ENCODE measurements at places on chromosomes 12 and 14.

- DNase-seq = no peak
Measured at GRCh38 chr12:23350808-23351207, 598.7 kb downstream of the SOX5 start.

- no peak for DNase-seq
Measured at GRCh38 chr12:70645494-70646317, 8.5 kb upstream of the PTPRB start.

DNA sequence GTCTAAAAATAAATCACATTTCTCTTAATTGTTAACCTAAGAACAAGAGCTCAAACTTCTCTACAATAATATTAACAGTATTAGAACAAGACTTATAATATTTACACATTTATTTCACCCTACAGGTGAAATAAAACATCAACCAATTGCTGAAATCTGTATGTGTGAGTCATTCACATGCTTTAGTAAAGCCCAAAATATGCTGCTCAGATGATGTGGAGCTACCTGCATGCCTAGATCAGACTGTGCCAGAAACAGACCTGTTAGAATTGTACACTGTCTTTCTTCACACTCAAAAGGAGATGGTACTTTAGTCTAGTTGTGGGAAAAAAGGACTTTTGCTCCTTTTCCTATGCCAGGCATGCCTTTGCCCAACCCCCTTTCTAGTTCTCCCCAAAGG, 54.7 kb downstream of the RPS6KA5 start:
- no peak for DNase-seq

DNA sequence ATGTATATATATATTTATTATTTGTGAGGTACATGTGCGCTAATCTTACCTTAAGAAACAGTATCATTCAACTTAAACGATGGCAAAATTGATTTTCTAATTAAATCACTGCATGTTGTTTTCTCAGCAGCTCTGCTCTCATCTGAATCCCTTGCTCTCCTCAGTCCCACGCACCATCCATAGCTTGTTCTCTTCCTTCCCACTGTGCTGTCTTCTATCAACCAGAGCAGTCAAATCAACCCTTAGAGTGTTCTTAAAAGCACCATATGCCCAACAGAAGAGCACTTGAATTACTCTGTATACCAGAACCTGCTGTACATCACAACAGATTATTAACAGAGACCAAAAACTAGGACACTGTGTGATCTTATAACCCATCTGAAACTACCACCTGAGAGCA, 209.4 kb upstream of the G2E3 start:
- DNase-seq = no peak

DNA sequence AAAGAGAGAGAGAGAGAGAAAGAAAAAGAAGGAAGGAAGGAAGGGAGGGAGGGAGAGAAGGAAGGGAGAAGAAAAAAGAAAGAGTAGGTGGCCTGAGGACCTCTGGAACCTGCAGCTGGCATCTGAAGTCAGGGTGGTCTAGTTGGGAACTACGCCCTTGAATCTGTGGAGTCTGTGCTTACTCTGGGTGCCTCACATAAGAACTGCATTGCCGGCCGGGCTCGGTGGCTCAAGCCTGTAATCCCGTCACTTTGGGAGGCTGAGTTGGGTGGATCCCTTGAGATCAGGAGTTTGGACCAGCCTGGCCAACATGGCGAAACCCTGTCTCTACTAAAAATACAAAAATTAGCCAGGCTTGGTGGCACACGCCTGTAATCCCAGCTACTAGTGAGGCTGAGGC, 10.0 kb upstream of the NRDE2 start:
- DNase-seq = no peak

- DNase-seq = no peak
Measured at GRCh38 chr12:132836795-132837331, 8.2 kb upstream of the GOLGA3 start.
